ENCODE measurements at places on chromosomes 13 and 19. TPM values are rescaled to one million over a fixed set of nuclear protein-coding genes. Genes with fewer than 3 reads are reported as not detected.

CYP2F1 gene
- not detected for total RNA-seq

CD37 gene
- total RNA-seq: not detected

ACTMAP gene
- total RNA-seq: 1.5 TPM

ZNF132 gene
- total RNA-seq: 8.8 TPM

PDE4C gene
- total RNA-seq: not detected

SLITRK6 gene
- 0.29 TPM for total RNA-seq

REEP6 gene
- 1.8 TPM for total RNA-seq

TTC9B gene
- not detected for total RNA-seq

MYBPC2 gene
- total RNA-seq: not detected

CCDC124 gene
- total RNA-seq: 15.9 TPM

FGF9 gene
- not detected for total RNA-seq

FREM2 gene
- total RNA-seq: not detected

LRRC63 gene
- total RNA-seq: not detected

ZNF723 gene
- total RNA-seq: not detected

STARD13 gene
- 28.2 TPM for total RNA-seq

UBE2L5 gene
- 0.59 TPM for total RNA-seq

ZNF865 gene
- total RNA-seq: 1.5 TPM

FXYD5 gene
- 32.4 TPM for total RNA-seq

MEDAG gene
- 46.7 TPM for total RNA-seq

KLF1 gene
- not detected for total RNA-seq

RUBCNL gene
- total RNA-seq: 6.5 TPM

NLRP8 gene
- total RNA-seq: not detected

ZNF229 gene
- 11.8 TPM for total RNA-seq

DACH1 gene
- total RNA-seq: not detected

PCDH9 gene
- total RNA-seq: 2.9 TPM

FDX2 gene
- 14.7 TPM for total RNA-seq

CBLC gene
- not detected for total RNA-seq

CCNA1 gene
- total RNA-seq: not detected

HPN gene
- total RNA-seq: under 0.01 TPM

KLK3 gene
- not detected for total RNA-seq

HSPBP1 gene
- total RNA-seq: 26.4 TPM

CD70 gene
- total RNA-seq: 0.29 TPM

Data from osteoblast (primary cell).